ENCODE measurements at places on chromosomes 16 and 17.

DNA sequence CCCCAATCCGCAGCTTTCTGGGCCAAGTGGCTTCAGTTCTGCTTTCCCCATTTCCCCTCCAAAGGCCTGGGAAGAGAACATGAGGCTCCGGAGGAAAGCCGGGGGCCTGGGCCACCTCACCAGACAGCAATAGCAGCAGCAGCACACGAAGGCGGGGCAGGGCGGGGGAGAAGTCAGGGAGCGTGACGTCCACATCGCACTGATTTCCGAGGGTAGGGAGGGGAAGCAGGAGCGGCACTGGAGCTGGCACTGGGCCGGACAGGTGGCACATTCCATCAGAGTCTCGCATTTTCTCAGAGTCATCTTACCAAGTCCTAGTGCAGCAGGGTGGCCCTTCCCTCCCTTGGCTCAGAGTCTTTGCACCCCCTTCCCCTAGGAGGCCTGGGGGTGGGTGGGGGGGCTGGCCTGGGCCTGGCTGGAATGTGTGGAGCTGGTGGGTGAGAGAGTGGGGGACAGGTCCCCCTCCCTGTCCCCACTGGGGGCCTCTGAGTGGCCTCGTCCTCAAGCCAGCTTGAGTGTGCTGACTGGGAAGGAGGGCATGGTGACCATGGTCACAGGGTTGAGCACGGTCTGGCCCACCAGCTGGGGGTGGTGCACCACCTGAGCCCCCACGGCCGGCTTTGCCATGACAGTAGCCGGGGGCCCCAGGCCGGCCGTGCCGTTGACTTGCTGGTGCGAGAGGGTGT, 14.3 kb downstream of the MNT start:
- DNase-seq: no peak
- H3K27me3 ChIP-seq: no peaks in the 10 kb centered on the region
- no peak overlapping the region for H3K4me3 ChIP-seq
- peaks cover 24% of the 10 kb centered on the region for H3K4me1 ChIP-seq

DNA sequence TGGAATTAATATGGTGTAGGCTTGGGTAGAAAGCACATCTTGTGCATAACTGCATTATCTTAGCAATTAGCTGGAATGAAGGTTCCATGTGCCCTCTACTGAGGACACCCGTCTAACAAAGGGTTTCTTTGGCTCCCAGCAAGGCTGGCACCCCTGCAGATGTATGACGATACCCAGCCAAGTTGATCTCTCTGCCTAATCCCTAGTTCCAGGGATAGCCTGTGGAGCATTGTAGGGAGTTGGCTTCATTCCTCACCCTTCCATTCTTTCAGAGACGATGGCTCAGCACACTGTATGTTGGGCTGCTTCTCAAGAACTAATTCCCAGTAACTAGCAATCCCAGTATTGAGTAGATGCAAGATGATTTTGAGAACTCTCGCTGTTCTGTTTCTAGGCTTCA, 182.5 kb downstream of the SNX29 start:
- H3K27ac ChIP-seq: no peak overlapping the region
- peaks cover 4% of the 10 kb centered on the region for H3K4me1 ChIP-seq
- DNase-seq: no peak
- no peaks in the 10 kb centered on the region for H3K27me3 ChIP-seq

- no peak for DNase-seq
- H3K27me3 ChIP-seq: no peaks in the 10 kb centered on the region
- no peaks in the 10 kb centered on the region for H3K36me3 ChIP-seq
- no peak overlapping the region for H3K27ac ChIP-seq
- no peak overlapping the region for H3K4me3 ChIP-seq
- H3K4me1 ChIP-seq: no peaks in the 10 kb centered on the region
These were observed 27.4 kb upstream of the CACNA1H start for GRCh38 chr16:1125471-1125870.

- H3K4me3 ChIP-seq: no peak overlapping the region
- H3K36me3 ChIP-seq: peaks cover 2% of the 10 kb centered on the region
- peaks cover 10% of the 10 kb centered on the region for H3K4me1 ChIP-seq
- peaks cover 92% of the 10 kb centered on the region for H3K27me3 ChIP-seq
- DNase-seq: no peak
These were observed 25.8 kb downstream of the SRCIN1 start for GRCh38 chr17:38579934-38580333.

GRCh38 chr17:43211480-43212402, at the start of gene TMEM106A:
TSS of gene TMEM106A (plus strand) at chr17:43211875. CDS start at chr17:43213042, 1,167 bp downstream.
- H3K27ac ChIP-seq: peak within 1 kb of the TSS; percentile 96
- peak; percentile 61 for DNase-seq
- peak within 1 kb of the TSS; percentile 91 for H3K4me3 ChIP-seq
- peaks cover 29% of the 10 kb centered on the region for H3K4me1 ChIP-seq

DNA sequence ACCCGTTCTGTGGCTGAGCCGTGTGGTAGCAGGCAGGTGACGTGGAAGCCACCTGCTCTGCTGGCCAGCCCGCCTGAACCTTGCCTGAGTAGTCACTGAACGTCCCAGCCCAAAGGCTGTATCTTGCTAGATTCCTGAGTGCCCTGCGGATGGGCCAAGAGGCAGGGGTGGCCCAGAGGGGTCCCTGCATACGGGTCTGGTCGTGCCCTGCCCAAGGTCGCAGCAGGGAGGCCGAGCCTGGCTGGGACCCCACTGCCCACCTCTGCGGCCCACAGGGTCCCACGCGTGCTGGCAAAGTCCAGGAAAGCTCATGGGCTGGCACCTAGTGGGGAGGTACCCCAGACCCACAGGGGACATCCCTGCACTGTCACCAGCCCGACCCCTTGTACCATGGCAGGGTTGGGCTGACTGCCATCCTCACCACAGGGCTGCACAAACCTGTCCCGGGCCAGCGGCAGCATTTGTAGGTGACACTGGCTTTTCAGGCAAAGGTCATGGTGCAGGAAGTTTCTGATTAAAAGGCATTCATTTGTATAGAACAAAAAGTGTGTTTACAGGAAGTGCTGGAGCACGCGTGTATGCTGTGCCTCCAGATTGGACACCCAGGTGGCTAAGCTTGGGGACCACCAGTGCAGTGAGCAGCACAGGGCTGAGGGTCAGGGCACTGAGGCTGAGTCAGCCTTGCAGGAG, 45.1 kb upstream of the ZC3H18 start:
- peaks cover 9% of the 10 kb centered on the region for H3K4me1 ChIP-seq
- no peak overlapping the region for H3K27ac ChIP-seq
- H3K36me3 ChIP-seq: peaks cover 19% of the 10 kb centered on the region
- DNase-seq: no peak
- no peaks in the 10 kb centered on the region for H3K27me3 ChIP-seq

DNA sequence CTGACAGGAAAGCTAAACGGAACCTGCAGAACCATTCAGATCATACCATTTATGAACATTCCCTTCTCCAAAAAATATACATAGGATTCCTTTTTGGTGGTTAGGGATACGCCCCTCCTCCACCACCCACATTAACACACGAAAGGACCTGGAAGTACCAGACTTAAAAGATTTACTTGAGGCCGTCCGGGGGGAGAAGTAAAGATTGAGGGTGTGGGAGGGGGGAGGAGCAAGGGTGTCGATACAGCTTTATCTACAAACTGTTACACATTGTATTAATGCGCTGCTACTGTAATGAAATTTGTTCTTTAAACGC, 537 bp downstream of the PALB2 start:
- peak overlapping the region; percentile 94 for H3K27ac ChIP-seq
- H3K4me1 ChIP-seq: peaks cover 33% of the 10 kb centered on the region
- peak overlapping the region; percentile 93 for H3K4me3 ChIP-seq
- peaks cover 45% of the 10 kb centered on the region for H3K36me3 ChIP-seq
- DNase-seq: no peak

- no peak for DNase-seq
- H3K4me3 ChIP-seq: peak overlapping the region; percentile 86
- peaks cover 59% of the 10 kb centered on the region for H3K27me3 ChIP-seq
These were observed 1.7 kb upstream of the GPT2 start for GRCh38 chr16:46882304-46882939.

DNA sequence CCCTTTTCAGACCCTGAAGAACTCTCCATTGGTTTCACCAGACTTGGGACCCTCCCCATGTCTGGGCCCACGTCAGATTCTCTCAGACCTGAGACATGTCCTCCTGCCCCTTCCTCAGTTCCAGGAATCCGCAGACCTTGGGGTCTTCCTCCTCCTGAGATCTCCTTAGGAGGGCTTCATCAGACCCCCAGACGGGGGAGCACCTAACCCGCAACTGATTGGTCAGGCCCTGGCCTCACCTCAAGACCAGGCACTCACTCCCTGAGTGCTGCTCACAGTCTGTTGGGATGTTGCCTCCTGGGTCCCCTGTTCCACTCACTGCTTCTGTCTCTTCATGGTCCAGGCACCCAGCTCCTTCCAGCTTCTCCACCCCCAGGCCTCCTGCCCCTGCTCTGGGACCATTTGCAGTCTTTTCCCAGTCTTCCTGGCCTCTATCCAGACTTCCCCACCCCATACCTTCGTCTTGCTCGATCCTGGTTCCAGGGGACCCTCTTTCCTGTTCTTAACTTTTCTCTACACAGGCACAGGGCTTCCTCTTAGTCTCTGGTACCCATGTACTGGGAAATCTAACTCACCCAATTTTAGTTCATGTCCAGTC, 1.2 kb downstream of the GID4 start:
- H3K36me3 ChIP-seq: peaks cover 10% of the 10 kb centered on the region
- H3K4me1 ChIP-seq: peaks cover 60% of the 10 kb centered on the region
- no peak for DNase-seq
- H3K4me3 ChIP-seq: peak overlapping the region; percentile 88

All from central memory CD8-positive, alpha-beta T cell (primary cell).